ENCODE measurements at places on chromosomes 12 and 14.

GRCh38 chr14:68784978-68785533 is 7.8 kb downstream of the ZFP36L1 start:
- peak; percentile 72 for DNase-seq

- peak; percentile 61 for DNase-seq
These were observed 1.7 kb upstream of the PAPLN start for GRCh38 chr14:73235531-73236155.

DNA sequence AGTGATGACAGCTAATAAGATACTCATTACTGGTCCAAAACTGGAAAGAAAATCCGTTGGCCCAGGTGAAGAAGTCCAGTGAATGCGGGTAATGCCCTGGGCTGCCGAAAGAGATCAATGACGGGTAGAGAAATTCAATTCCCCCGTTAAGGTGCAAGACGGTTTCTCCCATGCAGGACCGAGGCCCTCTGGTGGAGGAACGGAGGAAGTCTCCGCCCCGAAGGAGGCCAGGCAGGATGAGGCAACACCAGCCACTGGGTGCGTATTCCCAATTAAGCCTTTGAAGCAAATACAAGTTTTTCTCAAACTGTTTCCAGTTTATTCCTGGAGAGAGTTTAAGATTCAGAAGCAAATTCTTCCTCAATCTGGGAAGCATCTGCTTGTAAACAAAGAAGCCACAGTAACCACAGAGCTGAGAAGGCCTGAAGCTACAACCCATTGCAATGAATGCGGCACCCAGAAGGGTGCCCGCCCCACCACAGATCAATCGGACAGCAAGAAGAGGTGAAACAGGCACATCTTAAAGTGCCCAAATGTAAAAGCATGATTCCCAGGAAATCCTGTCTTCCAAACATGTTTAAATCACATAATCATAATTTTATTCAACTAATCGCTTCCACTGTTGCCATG is 118.5 kb downstream of the TTC7B start:
- peak; percentile 84 for DNase-seq

DNA sequence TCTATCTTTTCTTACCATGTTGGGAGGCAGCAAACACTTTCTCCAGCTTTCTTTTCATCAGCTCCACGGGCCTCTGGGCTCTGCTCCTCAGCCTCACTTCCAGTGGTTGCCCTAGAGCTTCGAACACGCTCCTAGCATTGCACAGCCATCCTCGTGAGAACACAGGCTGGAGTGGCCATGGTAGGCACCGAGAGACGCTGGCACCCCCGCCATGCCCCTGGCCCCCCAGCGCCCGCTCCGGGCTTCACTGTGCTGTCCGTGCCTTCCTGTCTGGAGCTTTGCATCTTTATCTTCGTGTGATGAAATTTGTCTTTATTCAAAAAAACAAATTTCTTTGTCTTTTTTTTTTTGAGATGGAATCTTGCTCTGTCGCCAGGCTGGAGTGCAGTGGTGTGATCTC is 352.2 kb downstream of the TMEM121 start:
- DNase-seq = no peak

DNA sequence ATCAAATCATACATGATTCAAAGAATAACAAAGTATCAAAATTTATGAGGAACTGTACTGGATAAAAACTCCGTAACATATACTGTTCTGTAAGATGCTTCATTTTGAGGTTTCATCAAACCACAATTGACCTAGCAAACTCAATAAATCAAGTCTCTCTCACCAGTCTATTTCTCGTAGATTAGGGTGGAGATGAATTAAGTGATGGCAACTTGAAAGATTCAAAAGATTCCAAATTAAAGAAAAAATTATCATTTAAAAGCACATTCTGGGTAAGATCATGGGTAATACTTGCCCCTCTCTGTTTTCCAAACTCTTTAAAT is 74.4 kb downstream of the PAPLN start:
- DNase-seq = no peak

- DNase-seq = no peak
These were observed 14.1 kb upstream of the OXA1L start for GRCh38 chr14:22752422-22752821.

DNA sequence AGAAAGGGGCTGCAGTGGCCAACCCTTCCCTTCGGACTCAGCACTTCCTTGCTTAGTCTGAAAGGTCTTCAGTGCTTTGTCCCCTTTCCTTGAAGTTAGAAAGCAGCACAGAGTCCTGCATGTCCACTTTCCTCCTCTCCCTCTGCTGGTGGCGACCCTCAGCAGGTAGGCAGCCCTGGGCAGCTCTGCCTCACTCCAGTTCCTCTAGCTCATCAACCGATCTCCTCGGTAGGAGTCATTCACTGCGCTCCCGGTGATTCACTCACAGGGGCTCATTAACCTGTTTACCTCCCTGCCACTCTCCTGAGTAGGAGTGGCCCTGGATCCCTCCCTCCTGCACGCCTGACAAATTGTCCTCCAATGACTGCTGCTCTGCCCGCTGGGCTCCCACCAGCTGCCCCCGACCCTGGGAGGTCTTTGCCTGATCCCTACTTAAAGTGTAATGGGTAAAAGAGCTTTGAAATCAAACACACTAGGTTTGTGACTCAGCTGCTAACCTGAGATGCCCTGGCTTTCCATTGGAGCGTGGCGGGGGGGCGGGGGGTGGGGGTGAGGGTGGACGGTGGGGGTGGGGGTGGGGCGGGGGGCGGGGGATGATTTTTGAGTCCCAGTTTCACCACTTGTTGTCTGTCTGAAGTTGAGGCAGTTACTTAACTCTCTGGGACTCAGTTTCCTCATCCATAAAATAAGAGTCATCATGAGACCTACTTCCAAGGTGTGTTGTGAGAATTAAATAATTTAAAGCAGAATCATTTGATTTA is 4.2 kb downstream of the SCNN1A start:
- peak; percentile 84 for DNase-seq

DNA sequence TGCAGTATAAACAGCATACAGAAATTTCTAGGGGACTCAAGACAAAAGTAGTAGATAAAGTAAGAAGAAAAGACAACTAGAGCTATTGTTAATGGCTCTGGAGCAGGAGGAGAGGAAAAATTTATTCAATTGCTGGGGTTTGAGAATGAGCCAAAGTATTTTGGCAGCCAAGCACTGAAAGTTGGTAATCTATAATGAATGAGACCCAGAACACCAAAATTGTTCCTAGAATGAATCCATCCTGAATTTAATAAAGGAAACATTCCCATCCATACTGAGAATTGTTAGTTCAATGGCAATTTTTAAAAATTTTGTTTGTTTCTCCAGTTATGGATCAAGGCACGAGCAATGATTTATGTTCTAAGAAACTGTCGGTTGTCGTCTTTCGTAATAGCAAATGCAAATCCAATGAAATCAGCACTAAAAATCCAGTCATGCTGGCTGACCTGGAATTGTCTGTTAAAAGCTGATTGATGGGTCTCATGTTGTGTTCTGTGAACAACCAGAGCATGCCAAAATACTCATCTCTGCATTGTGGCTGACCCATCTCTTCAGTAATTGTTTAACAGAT is 170.9 kb upstream of the LMNTD1 start:
- no peak for DNase-seq

DNA sequence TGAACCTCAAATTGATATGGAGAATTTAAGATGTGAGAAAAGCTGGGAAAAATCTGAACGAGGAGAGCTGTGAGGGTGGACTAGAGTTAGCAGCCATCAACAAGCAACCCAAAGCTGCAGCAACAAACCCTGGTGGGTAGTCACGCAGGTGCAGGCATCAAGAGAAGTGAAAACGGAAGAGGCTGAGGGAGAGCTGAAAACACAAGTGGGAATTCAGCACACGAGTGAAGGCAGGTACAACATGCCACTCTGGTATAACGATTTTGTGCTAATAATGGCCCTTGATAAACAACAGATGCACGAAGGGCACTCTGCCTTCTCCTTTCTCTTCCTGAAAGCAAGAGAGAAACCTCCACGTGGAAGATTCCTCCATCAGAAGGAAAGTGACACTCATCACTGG is 11.5 kb downstream of the TCL1B start:
- DNase-seq = no peak

- DNase-seq = no peak
These were observed 14.8 kb upstream of the ETNK1 start for GRCh38 chr12:22610131-22610530.

- DNase-seq = no peak
These were observed 56.3 kb downstream of the SIX6 start for GRCh38 chr14:60565211-60565610.

DNA sequence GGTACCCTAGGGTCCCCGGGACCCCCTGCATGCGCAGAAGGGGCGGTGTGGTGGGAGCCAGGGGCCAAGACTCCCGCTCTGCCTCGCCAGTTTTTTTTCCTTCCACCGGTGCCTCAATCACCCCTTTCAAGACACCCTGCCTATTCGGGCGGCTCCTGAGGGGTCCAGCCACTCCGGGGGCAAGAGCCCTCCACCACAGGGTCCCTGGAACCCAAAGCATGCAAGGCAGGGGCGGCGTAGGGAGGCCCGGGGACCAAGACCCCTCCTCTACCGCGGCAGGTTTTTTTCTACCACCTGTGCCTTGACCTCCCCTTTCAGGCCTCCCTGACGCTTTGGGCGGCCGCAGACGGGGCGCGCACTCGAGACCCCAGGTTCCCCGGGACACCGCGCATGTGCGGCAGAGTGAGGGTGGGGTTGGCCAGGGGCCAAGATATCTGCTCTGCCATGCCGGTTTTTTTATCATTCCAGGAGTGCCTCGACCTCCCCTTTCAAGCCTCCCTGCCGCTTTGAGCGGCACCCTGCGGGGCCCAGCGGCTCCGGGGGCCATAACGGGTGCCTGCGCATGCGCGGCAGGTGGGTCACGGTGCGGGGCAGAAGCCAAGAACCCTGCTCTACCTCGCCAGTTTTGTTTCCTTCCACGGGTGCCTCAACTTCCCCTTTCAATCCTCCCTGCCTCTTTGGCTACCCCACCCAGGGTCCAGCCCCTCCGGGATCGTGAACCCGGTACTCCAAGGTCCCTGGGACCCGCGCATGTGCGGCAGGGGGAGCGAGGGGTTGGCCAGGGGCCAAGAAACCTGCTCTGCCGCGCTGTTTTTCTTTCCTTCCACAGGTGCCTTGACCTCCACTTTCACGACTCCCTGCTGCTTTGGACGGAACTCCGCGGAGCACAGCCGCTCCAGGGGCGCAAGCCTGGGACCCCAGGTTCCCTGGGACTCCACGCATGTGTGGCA is 328.1 kb downstream of the ALG10 start:
- no peak for DNase-seq

GRCh38 chr12:80222261-80222660 is 122.9 kb downstream of the OTOGL start:
- no peak for DNase-seq

DNA sequence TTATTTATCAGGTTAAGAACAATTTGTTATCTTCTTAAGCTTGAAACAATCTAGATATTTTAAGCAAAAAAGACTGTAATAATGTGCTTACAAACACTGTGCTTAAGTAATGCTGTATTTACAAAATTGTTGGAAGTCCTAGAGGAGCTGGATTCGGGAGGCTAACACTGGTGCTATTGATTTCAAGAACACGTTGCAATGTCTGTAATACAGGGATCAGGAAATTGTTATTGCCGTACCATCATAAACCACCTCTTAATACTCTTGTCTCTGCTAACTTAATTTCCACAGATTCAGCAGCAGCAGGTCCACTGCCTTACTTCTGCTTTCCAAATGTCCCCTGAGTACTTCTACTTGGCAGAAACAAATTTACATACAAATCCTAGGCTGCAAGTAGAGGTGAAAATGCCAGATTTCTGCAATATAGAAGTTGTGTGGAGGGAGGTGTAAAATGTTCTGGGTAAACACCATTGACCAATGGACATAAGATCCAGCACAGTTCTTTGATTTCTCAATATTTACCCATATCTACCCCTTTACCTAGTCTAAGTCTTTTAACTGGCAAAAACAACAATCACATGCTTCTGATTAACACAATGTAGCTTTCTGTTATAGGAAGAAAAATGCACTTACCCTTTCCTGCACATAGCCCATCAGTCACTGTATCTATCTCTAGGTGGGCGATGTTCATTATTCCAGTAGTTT is 663.4 kb downstream of the TMTC2 start:
- DNase-seq = no peak

GRCh38 chr14:31449971-31450610 is 7.2 kb downstream of the DTD2 start:
- peak; percentile 48 for DNase-seq

GRCh38 chr12:95953000-95953399 is 9.9 kb downstream of the AMDHD1 start:
- no peak for DNase-seq

- DNase-seq = no peak
These were observed 20.7 kb downstream of the EPYC start for GRCh38 chr12:90984114-90984513.

- no peak for DNase-seq
These were observed 47.6 kb upstream of the SLC2A13 start for GRCh38 chr12:40153432-40153831.

GRCh38 chr14:100065111-100065871 is at the start of gene EVL:
EVL (plus strand) TSS chr14:100065422; CDS start chr14:100065501, 79 bp downstream.
- no peak for DNase-seq

- no peak for DNase-seq
These were observed 166.3 kb upstream of the PTPRQ start for GRCh38 chr12:80277732-80278131.

- DNase-seq = peak; percentile 88
These were observed at the start of gene ANKLE2 for GRCh38 chr12:132761032-132761920. ANKLE2 (minus strand) TSS chr12:132761832; CDS start chr12:132761798, 34 bp downstream.

GRCh38 chr14:45039390-45039789 is 44.5 kb upstream of the PRPF39 start:
- DNase-seq = no peak

DNA sequence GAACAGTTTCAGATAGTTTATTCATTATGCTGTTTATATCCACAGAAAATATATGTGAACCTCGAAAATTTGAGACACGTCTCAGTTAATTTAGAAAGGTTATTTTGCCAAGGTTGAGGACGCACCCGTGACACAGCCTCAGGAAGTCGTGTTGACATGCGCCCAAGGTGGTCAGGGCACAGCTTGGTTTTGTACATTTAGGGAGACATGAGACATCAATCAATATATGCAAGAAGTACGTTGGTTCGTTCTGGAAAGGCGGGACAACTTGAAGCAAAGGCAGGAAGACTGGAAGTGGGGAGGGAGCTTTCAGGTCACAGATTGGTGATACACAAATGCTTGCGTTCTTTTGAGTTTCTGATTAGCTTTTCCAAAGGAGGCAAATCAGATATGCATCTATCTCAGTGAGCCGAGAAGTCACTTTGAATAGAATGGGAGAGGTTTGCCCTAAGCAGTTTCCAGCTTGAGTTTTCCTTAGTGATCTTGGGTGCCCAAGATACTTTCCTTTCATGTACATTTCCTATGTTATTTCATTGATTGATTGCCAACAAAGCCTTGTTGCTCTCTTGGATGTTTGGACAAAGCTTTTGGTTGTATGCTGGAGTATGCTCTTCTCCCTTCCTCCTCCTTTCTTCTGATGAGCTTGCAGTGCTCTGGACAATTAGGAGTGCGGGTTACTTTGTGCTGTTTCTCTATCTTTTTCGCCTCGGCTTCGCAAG is 3.2 kb downstream of the SNAPC1 start:
- DNase-seq = no peak

GRCh38 chr12:1872448-1872847 is 46.0 kb downstream of the CACNA2D4 start:
- DNase-seq = no peak

- DNase-seq = no peak
These were observed 133.1 kb upstream of the NUDT4 start for GRCh38 chr12:93244514-93245077.
